ENCODE measurements at places on chromosomes 1 and 21.

DNA sequence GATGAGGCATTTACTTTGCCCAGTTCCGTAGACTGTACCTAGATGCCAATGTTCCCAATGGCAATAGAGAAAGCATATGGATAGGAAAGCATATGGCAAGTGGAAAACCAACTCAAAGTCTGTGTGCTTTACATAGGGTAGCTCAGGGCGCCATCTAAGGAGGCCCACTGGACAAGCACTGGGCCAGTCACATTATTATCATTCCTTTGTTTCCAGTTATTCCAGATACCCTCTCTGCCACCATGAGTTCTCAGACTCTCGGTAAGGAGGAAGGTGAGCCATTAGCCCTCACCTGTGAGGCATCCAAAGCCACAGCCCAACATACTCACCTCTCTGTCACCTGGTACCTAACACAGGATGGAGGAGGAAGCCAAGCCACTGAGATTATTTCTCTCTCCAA, 9.8 kb downstream of the CD101 start:
- no peak for DNase-seq

- DNase-seq, result no peak
Measured at GRCh38 chr1:18110968-18111367, 3.4 kb downstream of the IGSF21 start.

DNA sequence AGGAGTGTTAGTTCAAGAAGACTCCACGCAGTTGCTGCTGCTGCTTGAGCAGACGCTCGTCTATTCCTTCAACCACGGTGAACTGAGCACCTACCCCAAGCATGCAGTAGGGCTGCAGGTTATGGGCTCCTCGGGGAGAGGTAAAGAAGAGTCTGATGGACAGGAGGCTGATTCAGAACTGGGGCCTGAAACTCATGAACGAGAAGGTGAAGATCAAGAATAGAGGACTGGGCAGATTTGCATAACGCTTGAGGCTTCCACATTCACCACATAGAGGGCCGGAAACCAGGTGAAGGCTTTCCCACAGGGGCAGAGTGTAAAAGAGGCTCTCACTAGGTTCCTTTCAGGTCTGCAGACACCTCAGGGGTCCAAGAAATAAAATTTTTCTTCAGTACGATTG, 9.1 kb downstream of the ABCA4 start:
- DNase-seq, result no peak

DNA sequence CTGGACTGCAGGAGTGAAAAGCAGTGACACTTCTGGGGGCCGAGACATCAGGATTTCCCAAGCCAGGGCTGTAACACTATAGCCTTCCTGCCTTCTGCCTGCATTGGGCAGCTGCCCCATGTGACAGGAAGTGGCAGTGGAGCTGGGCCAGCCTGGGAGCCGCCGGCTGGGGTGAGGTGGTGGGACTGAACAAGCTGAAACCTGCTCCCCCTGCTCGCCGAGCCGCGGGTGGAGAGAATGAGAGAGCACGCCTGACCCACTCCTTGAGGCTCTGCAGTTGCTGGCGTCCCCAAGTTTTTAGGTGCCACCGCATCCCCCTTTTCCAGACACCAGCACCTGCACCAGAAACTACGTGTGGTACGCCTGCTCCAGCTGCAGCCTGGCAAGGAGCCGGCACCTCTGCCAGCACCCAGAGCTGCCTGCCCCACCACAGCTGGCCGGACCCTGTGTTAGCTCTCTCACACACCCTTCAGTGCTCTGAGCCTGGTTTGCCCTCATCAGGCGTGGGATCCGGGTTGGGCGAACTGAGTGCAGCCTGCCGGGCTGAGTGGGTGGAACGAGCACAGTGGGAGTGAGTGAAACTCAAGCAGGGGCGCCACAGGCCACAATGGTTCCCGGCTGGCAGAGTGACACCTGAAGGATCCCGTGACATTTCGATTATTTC, 119.4 kb downstream of the AKT3 start:
- no peak for DNase-seq

GRCh38 chr1:109892561-109893368, 17.9 kb upstream of the CSF1 start:
- DNase-seq, result no peak

DNA sequence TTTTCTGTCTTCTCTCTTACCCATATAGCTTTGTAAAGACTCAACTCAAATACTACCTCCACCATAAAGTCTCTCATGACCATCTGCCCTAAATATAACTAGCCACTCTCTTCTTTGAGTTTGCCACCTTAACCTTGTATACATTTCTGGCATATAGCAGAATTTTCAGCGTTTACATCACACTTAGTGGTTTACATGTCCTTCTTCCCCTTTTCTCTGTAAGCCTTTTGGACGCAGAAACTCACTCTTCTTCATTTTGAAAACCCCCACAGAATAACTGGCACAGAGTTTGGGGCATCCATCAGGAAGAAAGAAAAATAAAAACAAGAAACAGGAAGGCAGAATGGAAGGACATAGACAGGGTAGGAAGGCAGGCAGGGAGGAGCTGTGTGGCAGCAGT, 131.8 kb upstream of the DUSP10 start:
- DNase-seq, result no peak

GRCh38 chr1:211625040-211625439, 46.1 kb upstream of the SLC30A1 start:
- no peak for DNase-seq

GRCh38 chr1:228740543-228741317, 5.5 kb downstream of the RHOU start:
- DNase-seq, result no peak

GRCh38 chr21:36297406-36297937, 22.5 kb upstream of the MORC3 start:
- no peak for DNase-seq

DNA sequence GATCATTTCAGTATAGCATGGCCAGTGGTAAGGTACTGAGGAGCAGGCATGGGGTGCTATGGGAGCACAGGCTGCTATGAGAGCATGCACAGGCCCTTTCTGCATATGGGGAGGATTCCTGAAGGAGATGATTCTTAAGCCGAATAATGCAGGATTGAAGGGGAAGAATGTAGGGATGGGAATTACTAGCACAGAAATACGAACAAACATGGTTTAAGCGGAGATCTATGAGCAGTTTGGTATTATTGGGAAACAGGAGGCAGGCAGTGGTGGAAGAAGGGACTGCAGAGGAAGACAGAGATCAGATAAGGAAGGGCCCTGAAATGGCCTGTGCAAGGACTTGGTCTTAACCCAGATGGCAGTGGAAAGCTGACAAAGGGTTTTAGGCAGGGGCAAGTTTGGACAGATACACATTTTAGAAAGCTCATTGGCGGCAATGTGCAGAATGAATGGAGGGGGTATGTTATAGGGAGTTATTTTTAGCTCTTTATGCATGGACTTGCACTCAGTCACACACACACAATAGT, 1.7 kb downstream of the OSCP1 start:
- no peak for DNase-seq

DNA sequence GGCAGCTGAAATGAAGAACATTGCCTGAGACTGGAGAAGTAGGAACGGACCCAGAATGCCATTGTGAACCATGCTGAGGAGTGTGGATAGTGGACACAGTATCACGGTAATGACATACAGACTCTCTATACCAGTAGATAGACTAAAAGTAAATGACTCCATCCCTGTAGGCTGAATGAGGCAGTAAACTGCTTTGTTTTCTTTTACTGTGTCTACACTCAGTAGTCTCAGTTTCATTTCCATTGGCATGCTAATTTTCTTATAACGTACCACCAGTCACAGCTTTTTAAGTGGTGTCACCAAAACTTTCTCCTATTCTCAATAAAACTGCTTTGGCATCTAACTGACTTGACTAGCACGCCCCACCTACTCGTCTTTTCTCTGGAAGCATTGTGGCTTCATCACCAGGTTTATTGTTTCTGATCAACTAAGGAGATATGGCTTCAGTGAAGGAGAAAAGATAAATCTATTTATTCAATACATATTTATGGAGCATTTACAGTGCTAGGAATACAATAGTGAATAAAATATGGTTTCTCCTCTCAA, 8.4 kb upstream of the ZNF697 start:
- DNase-seq, result no peak

GRCh38 chr1:62716397-62716796, 28.2 kb upstream of the DOCK7 start:
- DNase-seq, result no peak

DNA sequence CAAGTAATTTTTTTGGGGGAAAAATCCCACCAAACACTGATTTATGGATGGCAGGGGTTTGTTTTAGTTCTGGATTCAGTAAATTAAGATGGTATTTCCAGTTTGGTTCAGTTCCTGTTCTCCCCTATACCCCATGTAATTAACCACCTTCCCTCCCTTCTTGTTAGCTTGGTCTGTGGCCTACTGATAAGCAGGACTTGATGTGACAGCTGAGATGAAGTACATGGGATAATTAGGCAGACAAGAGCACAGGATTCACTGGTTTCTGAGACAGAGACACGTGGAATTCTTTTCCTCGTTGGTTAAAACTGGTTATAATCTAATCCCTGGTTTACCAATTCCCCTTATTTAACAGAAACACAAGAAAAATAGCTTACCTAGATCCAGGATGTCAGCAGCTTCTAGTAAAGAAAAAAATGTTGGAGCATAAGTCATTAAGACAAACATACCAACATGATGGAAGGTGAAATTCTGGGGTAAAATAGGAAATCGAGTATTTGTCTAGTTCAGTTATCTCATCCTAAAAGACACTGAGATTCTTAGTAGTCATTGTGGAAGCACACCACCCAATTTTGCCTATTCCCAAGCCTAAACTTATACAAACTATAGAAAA, 81.5 kb downstream of the SCMH1 start:
- no peak for DNase-seq

GRCh38 chr1:42735477-42736105, 4.4 kb downstream of the CLDN19 start:
- no peak for DNase-seq

- DNase-seq, result no peak
Measured at GRCh38 chr1:111955755-111956154, 33.7 kb downstream of the KCND3 start.

- peak; percentile 54 for DNase-seq
Measured at GRCh38 chr1:29120947-29121485, 2.7 kb downstream of the TMEM200B start.

- no peak for DNase-seq
Measured at GRCh38 chr1:201675143-201675542, 136.2 kb downstream of the NAV1 start.

GRCh38 chr21:42130441-42130840, 59.3 kb downstream of the UMODL1 start:
- no peak for DNase-seq

DNA sequence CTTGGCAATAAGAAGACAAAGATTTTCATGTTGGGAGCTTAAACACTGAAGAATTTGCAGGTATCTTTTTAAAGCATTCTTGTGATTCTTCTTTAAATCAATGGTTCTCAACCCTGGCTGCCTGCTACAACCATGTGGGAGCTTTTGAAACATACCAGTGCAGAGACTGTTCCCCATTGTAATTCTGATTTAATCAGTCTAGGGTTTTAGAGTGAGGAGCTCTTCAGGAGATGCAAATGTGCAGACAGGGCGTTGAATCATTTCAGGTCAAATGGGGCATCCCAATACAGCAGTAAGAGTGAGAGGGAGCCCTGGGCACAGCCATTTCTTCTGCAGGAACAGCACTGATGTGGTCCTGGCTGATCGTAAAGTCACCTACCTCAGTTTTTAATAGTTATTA, 24.3 kb downstream of the KCNJ6 start:
- DNase-seq, result no peak

- no peak for DNase-seq
Measured at GRCh38 chr1:56798053-56798471, 21.1 kb downstream of the FYB2 start.

DNA sequence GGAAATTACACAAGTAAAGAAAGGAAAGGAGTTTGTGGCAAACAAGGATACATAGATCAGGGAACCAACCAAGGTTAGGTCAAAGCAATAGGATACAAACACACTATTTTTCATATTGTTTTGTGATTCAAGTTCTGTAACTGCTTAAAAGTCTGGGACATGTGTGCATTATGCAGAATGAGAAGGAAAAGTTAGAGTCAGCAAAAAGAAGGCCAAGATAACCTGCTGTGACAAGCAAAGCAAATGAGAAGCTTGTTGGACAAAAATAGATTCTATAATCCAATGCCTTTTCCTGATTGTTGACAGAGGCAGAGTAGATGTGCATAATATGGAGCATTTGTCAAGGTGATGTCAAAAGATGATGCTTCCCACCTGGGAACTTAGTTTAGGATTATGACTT, 556.0 kb upstream of the CXADR start:
- no peak for DNase-seq

DNA sequence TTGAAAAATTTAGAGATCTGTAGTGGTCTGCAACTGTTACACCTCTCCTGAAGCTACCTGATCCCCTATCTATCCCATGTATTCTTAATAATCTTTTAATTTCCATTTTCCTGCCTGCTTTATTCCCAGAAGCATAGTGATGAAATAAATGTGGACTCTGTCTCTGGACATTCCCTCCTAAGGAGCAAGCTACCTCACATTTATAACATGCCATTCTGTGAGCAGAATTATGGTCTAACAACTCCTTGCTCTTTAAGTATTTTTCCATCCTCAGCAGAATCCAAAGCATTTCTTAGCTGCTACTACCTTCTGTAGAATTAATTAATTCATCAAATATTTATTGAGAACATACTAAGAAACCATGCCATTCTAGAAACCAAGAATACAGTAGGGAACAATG, 15.1 kb downstream of the CRP start:
- DNase-seq, result no peak

DNA sequence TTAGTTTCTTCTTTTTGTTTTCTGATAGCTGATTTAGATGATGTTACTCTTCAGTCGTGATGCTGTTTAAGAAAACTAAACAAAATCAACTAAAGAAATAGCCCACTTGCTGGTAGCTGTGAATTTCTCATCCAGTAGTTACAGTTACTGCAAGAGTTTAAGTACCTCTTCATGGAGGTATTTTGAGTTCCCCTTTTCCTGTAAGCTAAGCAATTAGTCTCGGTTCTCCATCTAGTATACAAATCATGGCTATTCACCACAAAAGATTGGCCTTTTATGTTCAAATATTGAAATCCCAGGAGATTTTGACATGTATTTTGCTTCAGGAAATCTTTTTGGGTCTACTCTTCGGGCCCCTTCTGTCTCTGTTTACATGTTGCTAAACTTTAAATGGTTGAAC, 31.1 kb downstream of the HUNK start:
- DNase-seq, result no peak

DNA sequence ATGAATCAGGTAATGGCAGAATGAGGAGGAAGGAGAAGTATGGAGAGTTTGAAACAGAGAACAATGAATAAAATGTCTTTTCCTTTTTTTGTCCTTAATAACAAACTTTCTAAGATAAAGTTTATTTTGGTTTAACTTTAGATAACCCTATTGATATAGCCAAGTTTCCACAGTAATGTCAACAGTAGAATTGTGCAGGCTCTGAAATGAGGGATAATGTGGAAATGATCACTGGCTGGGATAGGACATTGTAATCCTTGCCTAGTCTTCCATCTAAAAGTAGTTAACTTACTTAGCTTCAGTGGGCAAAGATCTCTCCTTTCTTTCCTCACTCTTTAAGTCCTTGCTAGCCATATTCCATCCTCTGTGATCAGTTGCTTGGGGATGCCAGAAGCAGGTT, 52.8 kb downstream of the NTMT2 start:
- no peak for DNase-seq

- DNase-seq, result no peak
Measured at GRCh38 chr1:15336866-15337265, 72.8 kb upstream of the EFHD2 start.

- no peak for DNase-seq
Measured at GRCh38 chr1:220353229-220354012, 81.2 kb upstream of the RAB3GAP2 start.

Data from central memory CD8-positive, alpha-beta T cell (primary cell).